ENCODE measurements at places on chromosomes 11 and 22.

- no peak for DNase-seq
These were observed 10.6 kb downstream of the SNX32 start for GRCh38 chr11:65844231-65844872.

- no peak for DNase-seq
These were observed 71.7 kb upstream of the FAR1 start for GRCh38 chr11:13596611-13597326.

- no peak for DNase-seq
These were observed 146.8 kb upstream of the DDI1 start for GRCh38 chr11:103889679-103890078.

- no peak for DNase-seq
These were observed 7.3 kb downstream of the SART1 start for GRCh38 chr11:65968600-65969482.

GRCh38 chr11:85307366-85307765 is 319.8 kb downstream of the DLG2 start:
- DNase-seq = no peak

GRCh38 chr11:1256257-1257045 is 33.6 kb downstream of the MUC5B start:
- no peak for DNase-seq

GRCh38 chr11:3710485-3711259 is 39.5 kb upstream of the CHRNA10 start:
- no peak for DNase-seq

DNA sequence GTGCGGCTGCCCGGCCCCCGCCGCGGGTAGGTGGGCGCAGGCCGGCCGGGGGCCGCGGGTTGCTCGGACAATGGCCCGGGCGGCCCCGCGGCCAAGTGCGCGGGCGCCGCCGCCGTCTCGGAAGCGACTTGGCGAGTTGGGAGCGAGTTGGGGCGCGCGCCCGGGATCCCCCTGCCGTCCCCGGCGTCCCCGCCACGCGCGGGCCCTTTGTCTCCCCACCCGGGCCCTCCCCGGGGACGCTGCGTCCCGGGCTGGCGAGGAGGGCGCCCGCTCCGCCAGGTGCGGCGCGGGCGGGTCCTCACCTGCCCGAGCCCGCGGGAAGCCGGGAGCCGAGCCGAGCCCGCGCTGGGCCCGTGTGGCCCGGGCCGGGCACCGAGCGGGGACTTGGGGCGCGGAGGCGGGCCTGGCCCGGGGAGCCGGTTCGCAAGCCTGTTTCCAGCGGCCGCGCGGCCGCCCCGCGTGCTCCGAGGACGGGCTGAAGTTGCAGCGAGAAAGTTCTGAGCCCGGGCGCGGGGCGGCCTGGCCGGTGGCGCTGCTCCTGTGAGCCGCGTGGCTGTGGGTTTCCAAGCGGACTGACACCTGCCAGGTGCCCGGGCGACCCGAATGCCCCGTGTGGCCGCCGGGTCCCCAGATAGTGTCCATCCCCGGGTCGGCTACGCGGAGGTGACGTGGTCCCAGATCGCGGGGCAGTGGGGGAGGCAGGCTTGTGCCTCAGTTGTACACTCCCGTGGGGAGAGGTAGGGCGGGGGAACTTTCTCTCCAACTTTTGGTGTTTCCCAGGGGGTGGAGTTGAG is 586 bp downstream of the LRP5 start:
- no peak for DNase-seq

DNA sequence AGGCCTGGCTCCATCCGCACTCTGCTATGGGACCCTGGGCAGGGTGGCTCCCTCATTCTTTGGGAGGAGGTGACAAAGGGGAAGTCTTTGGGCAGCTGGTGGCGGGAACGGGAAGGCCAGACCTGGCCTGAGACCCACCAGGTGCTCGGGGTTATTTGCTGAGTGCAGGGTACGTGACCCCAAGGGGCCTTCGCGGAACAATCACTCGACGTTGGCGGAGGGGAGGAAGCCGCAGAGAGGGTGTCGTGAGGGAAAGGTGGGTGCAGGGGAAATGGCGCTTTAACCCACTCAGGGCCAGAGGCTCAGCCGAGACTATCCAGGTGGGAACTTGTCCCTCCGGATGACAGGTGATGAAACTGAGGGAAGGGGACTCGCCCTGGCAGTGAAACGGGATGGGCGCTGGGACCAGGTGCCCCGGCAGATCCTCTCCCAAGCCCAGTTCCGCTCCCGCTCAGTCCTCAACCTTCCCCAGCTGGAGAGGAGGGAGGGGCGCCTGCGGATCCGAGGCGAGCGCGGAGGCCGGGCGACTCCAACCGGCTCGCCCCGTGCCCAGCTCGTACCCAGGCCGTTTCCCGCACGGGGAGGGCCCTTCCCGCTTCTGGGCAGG is 911 bp downstream of the A4GALT start:
- no peak for DNase-seq

- DNase-seq = peak; percentile 59
These were observed 22.3 kb downstream of the SLN start for GRCh38 chr11:107689317-107690202.

Measured in NCI-H2081 (cell line).